ENCODE measurements at places on chromosomes 12 and 14.

GRCh38 chr12:124426594-124427555, 132.0 kb downstream of the RFLNA start:
- no peak for DNase-seq

DNA sequence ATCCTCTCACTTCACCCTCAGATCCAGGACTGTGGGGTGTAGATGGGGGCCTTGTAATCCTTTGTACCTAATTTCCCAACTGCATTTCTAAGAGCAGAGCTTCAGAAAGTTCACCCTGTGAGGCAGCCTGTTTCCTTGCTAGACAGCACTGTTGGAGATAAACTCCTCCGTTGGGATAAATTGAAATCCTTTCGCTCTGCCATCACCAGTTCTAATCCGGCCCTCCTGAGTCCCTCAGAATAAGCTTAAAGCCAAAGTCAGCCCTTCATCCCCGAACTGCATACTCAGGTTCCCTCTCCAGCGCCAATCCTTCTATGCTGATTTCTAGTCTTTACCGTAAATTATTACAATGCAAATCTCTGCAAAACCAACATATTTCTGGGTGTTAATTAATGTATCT, 114.7 kb downstream of the PRMT8 start:
- no peak for DNase-seq

DNA sequence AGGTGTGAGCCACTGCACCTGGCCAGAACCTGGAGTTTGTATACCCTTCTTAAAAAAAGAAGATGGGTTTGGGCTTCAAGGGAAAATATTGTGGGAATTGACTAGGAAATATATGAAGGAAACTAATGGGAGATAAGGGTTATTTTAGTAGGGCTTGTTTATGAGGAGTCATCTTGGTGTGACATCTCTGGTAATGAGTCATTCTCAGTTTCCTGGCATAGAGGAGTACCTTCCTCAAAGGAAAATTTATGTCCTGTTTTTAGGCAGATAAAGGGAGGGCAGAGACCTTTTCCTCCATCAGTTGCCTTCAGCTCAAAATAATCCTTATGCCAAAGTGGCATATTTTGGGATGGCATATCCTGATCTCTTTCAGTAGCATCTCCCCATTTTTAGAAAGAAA, 30.6 kb upstream of the NFKBIA start:
- peak; percentile 55 for DNase-seq

DNA sequence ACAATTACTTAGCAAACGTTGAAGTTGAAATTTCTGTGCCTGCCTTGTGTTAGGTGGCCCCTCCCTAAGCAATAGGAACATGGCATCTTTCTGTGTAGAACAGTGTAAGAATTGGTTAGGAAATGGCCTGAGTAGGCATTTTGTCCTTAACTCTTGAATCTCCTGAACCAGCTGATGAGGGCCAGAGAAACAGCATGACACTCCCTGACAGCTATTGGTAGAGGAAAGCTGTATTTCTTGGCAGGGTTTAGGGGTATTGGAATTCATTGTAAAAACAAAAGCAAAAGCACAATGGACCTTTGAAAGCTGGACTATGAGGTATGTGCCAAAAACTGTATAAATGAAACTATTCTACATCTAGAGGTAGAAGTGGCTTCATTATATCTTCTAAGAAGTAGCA, 40.6 kb upstream of the LRTM2 start:
- no peak for DNase-seq

- DNase-seq: no peak
These were observed 334.4 kb downstream of the EMP1 start for GRCh38 chr12:13530966-13531365.

DNA sequence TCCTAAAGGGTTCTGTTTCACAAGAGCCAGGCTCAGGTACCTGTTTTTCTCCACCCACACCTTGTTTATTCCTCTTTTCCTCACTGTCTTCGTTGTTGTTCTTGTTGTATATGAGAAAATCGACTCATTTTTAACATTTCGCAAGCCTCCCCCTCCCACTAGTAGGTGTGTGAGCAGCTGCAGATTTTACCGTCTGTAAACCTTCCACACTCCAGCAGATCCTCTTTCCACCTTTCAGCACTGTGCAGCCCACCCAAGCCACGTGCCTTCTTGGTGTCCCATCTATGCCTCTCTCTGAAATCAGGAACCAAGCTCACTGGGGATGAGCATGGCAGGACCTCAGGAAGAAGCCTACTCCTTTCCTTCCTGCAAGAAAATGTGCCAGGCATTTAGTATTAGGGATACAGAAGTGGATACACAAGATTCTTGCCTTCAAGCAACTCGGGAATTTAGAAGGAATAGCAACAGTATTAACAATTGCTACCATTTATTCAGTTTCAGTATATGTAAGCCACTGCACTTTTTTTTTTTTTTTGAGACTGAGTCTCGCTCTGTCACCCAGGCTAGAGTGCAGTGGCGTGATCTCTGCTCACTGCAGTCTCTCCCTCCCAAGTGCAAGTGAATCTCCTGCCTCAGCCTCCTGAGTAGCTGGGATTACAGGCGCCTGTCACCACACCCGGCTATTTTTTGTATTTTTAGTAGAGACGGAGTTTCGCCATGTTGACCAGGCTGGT, 113.6 kb downstream of the CHST11 start:
- DNase-seq: no peak

DNA sequence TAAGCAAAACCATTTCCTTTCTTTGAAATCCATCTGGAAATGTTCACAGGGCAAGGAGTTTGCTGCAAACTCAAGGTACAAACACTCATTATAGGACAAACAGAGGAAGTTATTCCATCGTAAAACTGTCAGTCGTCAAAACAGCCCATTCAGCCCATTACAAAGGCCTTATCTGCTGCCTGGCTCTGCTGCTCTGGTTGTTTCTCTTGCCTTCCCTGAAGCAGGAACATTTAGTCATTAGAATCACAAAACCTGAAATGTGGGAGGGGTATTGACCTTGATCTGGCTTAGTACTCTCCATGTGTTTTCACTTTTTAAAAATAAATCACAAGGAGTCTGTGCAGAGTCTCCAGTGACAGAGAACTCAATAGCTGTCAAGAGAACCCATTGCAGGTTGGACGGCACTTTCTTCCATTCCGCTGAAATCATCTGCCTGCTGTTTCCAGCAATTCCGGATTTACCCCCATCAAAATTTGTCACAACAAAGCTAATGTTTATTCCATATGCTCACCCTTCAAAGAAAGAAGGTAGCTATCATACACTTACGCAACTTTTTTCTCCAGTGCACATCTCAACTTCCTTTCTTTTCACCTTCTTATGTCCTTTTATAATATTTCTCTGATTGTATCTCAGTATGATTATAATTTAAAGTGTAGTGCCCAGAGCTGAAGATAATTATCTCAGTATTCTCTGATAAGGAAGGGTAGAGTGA, 24.6 kb upstream of the ITPR2 start:
- DNase-seq: no peak

GRCh38 chr12:14743061-14743460, 46.7 kb upstream of the GUCY2C start:
- DNase-seq: no peak

GRCh38 chr14:84209031-84209430, 1320.9 kb upstream of the FLRT2 start:
- DNase-seq: no peak

DNA sequence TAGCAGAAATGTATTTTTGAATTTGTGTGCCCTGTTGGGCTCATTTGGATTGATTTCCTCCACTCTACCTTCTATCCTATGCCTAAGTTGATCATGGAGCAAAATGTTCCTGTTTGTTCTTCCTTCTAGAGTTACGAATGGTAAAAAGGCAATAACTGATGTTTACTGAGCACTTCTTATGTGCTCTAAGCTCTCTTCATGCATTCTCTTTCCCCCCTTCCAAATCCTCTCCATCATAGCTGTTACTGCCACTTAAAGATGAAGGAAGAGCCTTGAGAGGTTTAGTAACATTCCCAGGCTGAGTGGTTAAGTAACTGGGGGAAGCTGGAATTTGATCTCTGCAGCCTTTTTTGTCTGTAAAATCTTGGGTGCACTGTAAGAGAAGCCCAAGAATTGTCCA, 60.1 kb downstream of the CHST11 start:
- DNase-seq: no peak

GRCh38 chr12:108050696-108051095, 78.4 kb upstream of the WSCD2 start:
- DNase-seq: no peak

DNA sequence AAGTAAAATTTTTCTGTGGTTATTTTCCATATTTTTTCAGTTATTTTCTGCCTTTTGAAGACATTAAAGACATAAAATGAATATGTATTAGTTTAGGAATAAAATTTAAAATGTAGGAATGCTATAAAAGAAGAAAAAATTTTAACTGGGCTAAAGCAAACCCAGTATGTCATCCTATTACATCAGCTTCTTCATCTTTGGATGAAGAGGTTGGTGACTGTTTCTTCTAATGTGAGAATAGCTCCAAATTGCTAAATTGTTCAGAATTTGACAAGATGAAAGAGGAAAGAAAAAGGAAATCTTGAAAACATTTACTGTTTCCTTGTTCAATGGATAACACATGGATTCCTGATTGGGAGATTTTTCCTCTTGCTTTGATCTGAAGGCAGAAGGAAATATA, 52.7 kb upstream of the PZP start:
- DNase-seq: no peak

GRCh38 chr12:53969588-53970259, 3.2 kb upstream of the HOXC11 start:
- DNase-seq: no peak

- no peak for DNase-seq
These were observed 32.6 kb downstream of the PPP2R5E start for GRCh38 chr14:63510538-63510937.

DNA sequence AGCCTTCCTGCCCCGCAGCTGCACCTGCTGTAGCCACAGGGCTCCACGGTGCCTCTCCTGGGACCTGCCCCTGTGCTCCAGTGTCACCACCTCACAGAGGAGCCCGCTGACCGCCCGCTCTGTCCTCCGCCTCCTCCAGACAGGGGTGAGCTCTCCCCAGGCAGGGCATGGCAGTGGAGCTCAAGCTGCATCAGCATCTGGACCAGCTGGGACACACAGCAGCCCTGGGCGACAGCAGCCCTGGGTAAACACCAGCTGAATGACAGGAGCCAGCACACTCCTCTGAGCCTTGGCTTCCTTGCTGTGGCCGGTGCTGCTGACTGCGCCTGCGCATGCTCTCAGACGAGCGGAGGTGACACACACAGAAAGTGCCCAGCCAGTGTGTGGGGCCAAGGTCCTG, 22.0 kb downstream of the CHGA start:
- no peak for DNase-seq

GRCh38 chr14:32298346-32298745, 30.8 kb upstream of the AKAP6 start:
- no peak for DNase-seq

- no peak for DNase-seq
These were observed 10.1 kb downstream of the RAP1B start for GRCh38 chr12:68620519-68621471.

GRCh38 chr12:69431591-69432222, 38.5 kb upstream of the FRS2 start:
- DNase-seq: no peak

DNA sequence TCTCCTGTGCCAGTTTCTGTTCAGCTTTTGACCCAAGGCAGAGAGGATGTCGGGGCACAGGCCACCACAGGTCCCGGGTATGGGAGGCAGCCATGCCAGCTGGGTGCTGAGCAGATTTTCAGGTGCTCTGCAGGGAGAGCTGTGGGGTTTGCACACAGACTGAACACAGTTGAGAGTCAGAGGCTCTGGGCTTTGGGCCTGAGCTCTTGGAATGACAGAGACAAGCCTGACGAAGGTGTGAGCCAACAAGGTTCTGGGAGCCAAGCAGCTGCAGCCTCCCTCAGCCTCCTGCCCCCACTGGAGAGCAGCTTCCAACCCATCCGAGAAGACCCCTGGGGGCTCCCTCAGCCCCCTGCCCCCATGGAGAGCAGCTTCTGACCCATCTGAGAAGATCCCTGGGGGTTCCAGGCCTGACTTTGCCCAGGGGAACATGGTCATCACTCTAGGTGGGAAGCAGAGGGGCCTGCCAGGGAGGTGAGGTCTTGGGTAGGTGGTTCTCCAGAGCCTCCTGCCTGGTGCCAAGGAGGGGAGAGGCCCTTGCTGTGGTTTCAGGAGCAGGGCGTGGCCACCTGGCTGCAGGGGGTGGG, 13.8 kb downstream of the FBRSL1 start:
- no peak for DNase-seq

GRCh38 chr14:77265561-77266335, 5.3 kb downstream of the NGB start:
- no peak for DNase-seq

- DNase-seq: no peak
These were observed 8.2 kb upstream of the ATG101 start for GRCh38 chr12:52061470-52062166.

DNA sequence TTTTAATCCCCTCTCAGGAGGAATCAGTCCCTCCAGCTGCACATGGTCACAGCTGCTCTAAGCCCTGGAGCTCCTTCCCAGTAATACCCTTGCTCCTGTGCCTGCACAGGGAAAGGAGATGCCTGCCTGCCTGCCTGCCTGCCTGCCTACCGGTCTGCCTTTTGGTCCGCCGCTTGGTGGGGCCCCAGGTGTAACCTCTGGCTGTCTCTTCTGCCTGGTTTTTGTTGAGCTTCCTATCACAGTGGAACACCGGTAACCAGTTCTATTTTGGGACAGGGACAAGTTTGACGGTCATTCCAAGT, 99.8 kb downstream of the DAD1 start:
- DNase-seq: no peak

DNA sequence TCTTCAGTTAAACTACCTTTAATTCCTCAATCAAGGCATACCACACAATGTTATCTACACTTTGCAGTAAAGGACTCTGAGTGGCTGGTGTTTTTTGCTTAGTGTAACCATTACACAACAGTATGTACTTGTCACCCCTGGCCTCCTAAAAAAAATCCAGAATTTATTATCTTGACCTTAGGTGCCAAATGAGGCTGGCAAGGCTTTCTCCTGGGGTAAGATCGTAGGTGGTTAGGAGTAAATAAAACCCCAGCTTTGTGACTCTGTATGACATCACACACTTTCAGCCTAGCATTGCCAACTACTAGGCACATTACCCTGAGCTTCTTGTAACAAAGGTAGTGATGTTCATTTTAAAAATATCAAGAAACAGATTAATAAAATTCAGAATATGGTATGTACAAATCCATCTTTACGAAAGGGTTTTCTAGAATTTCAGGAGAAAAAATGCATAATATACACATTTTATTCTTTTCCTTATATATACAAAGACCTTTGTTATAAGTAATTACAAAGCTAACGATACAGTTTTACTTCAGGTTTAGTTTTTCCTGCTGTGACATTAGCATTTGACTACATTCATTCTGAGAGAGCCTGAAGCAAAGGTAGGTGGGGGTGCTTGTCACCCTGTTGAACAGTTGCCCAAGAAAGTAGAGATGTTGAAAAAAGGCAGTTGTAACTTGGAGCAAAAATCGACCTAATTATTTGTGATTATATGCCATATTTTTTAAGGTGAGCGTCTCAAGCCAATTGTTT, 13.5 kb downstream of the TCL1A start:
- no peak for DNase-seq

- DNase-seq: no peak
These were observed 264.0 kb upstream of the HMGA2 start for GRCh38 chr12:65560286-65560685.

Measured in kidney tubule cell (primary cell).